Activated CD4-positive, alpha-beta T cell treated with anti-CD3 and anti-CD28 coated beads, Interleukin-2, amount 50 U/mL, for 48 hours (primary cell): ENCODE measurements at places on chromosomes 11 and 22.

GRCh38 chr11:31060880-31061279 lies 308.7 kb downstream of the DCDC1 start:
- DNase-seq, result no peak

DNA sequence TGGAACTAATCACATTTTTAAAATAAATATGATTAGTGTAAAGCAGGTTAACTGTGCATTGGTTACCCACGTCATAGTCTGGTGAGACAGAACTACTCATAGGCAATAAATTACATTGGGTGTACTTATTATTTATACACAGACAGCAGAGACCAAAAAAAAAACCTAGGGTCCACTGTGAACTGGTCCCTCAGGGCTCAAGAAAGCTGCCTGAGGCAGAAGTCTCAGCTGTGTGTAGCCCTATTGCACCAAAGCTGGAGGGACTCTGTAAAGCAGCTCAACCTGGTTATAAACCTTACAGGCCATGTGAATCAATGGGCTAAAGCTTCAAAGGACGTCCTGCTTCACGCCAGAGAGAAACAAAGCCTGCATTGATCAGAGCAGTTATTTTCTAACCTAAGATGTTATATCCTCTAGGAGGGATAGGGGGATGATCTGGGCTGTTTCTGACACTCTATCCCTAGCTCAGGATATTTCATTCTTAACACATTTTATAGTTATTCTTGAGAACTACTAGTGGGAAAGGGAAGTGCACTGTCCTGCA lies 432.2 kb upstream of the ANO3 start:
- DNase-seq, result no peak

- DNase-seq, result peak; percentile 52
These were observed 45.7 kb downstream of the TXN2 start for GRCh38 chr22:36435516-36436415.

DNA sequence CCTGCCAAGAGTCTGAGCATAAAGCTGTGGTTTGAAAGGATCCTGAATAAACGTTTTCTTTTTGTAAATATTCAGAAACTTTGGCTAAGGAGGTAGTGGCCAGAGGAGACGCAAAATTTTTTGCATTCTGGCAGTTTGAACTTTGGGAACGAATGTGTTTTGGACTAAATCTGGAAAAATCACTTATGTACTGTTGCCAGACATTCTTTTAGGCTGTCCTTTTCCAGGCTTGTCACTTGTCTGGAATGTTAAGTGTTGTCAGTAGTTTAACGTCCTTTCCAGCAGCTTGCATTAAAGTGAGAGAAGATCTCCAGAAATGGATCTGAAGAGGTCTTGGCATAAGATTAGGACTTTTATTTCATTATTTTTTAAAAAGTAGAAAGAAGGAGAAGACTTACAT lies 18.5 kb downstream of the SPECC1L start:
- no peak for DNase-seq

GRCh38 chr22:43955883-43956782 lies 891 bp downstream of the SAMM50 start:
- no peak for DNase-seq

GRCh38 chr11:69297787-69298266 lies 3.9 kb downstream of the MYEOV start:
- no peak for DNase-seq

DNA sequence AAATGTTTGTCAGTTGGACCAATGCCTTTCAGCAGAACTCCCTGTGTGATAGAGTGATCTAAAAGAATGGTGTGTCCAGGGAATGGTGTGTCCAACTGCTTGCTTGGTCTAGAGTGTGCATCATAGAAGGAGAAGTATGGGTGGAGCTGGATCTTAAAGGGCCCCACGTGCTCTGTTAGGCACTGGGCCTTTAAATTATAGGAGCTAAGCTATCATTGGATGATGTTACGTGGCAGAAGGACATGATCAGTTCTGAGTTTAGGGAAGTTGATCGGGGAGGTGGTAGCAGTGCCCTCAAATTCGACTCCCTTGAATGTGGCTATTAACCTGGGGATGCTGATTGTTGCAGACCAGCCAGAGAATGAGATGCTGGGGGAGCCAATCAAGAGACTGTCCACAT lies 16.4 kb downstream of the STX3 start:
- no peak for DNase-seq

GRCh38 chr22:33780531-33781136 lies 139.6 kb downstream of the LARGE1 start:
- no peak for DNase-seq

DNA sequence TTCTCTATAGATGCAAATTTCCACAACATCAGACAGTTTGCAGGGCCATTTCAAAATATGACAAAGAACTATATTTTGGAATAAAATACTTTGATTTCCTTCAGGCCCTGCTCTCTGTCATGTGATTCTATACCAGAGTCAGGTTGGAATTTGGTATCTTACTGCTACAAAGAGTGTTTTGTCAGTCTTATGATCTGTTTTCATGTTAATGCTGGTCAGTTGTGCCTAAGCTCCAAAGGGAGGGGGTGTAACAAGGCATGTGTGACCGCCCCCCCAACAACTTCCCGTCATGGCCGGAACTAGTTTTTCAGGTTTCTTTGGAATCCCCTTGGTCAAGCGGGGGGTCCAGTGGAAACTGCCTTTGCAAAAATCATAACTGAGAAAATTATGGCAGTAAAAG lies 15.1 kb downstream of the C11orf96 start:
- DNase-seq, result no peak

DNA sequence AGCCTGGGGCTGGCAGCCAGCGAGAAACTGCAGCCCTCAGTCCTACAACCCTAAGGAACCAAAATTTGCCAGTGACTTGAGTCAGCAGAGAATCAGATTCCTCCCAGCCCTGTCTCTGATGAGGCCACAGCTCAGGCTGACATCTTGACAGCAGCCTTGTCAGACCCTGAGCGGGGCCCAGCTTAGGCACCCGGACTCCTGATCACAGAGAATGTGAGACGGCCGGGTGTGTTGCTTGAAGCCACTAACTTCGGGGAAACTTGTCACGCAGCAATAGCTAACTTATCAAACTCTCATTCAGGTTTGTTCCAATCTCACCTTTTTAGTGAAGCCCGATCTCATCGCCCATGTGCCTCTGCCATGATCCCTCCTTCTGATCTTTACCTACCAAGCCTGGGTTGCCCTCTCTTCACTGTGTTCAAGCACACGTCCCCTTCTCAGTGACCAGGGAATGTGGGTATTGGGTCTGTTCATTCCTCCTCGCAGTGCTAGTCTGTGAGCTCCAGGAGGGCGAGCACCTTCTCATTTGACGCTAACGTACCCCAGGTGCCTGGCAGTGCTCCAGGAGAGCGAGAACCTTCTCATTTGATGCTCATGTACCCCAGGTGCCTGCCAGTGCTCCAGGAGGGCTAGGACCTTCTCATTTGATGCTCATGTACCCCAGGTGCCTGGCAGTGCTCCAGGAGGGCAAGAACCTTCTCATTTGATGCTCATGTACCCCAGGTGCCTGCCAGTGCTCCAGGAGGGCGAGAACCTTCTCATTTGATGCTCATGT lies 280.7 kb downstream of the BRD1 start:
- DNase-seq, result no peak

DNA sequence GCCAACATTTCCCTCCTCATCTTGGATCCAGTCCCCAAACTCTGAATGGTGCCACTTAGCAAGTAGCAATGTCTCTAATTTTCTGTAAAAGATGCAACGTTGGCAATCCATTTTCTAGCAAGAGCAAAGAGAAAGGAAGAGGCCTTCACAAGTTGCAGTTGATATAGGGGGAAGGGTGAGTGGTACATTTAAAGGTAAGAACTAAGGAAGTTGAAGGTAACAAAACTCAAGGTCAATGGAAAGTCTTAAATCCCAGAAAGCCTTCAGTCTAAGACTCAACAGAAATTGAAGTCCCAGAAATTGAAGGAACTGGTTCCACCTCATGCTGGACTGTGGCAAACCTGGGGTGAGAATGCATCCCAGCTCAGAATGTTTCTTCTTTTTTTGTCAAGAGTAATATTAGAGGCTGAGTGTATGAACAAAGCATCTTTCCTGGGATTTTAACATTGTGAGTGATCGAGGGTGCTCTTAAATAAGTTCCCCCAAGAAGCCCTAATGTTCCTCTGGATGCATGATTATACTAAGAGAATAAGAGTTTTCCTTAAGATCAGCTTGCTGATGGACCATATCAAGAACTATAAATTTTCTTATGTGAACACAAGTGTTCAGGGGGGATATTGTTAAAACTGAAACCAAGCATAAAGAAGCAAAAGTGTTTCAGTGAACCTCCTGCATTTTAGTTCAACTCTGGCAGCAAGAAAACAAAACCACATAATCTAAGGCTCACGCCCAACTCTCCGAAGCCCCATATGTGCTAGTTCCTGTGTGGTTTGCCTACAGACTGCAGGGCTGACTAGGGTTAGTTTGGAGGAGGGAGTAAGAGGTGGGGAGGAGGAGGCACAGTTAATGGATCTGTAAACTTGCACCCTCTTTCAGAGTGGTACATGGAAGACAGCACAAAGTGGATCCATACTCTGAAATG lies at the start of gene GRAP2:
TSS of gene GRAP2 (plus strand) at position 779 of the 922 bp plus-strand sequence. CDS start 46,023 bp downstream, outside the sequence.
- DNase-seq, result peak; percentile 49

DNA sequence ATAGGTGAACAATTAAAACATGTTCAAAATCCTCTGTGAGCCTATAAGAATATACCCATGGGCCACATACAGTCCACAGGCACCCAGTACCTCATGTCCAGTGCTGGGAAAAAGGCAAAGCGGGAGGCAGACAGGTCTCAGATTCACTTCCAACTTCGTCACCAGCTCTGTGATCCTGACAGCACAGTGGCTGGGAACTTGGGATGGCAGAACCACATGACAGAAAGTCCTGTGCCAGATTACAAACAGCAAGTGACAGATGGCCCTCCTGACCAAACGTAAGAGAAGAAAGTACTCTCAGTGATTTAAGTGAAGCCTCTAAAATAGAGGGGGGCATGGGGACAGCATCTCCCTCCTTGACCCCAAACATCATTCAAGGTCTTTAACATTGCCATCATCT lies 5.8 kb downstream of the SLC1A2 start:
- DNase-seq, result no peak

DNA sequence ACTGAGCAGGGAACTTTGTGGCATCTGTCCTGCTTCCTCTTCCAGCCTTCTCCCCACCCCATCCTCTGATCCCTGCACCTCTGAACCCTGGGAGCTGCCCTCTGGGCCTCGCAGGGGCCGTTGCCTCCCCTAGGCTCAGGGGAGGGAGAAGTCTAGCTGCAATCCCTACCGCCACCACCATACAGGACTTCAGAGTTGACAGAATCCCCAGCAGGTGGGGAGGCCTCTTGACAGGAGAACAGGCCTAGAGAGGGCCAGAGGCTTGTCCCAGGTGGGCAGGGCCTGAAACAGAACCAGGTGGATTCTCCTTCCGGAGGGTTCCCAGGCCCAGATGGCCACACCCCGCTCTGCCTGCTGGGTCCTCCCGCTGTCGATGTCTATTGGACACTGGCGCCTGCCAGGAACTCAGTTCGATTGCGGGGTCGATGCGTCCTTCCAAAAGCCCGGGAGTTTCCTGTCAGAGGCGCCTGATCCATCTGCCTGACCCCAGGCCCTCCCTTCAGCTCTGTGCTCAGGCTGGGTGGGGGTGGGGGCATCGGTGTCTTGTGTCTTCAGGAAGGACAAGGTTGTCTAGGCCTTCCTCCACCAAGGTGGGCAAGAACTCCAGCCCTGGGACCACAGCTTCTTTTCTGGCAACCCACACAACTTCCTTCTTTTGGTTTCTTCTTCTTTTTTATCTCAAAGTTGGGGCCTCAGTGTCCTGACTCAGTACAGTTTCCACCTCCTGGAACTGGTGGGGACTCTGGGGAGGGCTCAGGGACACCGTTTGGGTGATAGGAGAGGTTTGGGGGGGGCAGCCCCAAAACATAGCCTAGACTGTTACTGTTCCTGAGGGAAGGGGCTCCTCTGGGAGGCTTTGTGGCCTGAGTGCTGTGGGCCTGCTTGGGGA lies 6.4 kb downstream of the STARD10 start:
- DNase-seq, result no peak

DNA sequence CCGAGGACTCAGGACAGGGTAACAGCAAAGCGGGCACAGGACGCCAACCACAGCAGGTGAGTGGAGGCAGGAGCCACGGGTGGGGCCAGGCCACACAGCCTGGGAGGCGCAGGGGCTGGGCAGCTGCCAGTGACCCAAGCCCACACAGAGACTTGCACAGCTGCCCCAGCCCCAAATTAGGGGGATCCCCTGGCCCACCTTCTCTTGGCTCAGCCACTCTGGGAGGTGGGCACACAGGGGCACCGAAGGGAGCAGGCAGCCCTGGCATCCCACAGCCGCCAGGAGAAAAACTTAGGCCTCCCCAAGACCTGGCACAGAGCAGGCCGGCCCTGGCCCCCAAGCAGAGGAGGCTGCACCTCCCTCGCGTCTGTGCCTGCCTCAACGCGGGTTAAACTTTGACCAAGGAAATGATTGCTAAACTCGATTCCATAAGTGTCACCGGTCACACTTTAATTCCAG lies at the start of gene SLC22A12:
TSS of gene SLC22A12 (plus strand) at position 458 of the 459 bp plus-strand sequence. CDS start 337 bp downstream, outside the sequence.
- no peak for DNase-seq

GRCh38 chr11:71064702-71065515 lies 187.5 kb downstream of the SHANK2 start:
- DNase-seq, result no peak

DNA sequence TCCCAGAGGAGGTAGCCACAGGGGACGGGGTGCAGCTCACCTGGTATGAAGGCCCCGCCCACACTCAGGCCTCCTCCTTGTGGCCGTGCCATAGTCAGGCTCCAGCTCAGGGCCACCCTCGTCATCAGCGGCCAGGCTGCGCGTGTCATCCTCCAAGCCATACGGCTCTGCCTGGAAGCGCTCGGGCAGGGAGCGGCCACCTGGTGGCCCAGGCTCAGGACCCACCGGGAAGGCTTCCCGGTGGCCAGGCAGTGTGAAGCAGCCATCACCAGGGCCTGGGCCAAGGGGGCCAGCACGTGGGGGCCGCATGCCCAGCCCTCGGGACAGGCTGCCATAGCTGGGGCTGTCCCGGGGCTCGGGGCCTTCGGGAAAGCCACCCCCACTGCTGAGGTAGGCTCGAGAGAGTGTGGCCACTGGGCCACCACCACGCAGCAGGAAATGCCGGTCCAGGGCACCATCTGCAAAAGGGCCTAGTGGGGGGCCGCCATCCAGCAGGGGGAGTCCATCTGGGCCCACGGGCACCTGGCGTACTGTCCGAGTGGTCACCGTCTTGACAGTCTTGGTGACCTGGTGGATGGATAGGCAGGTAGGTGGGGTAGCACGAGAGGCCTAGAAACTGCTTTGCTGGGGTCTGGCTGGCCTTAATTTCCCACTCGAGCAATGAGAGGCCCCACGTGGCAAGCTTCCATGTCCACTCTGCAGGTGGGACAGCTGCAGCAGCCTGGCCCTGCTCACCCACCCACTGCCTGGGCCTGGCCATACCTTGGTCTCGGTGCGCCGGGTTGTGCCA lies 35.3 kb downstream of the ARVCF start:
- no peak for DNase-seq

DNA sequence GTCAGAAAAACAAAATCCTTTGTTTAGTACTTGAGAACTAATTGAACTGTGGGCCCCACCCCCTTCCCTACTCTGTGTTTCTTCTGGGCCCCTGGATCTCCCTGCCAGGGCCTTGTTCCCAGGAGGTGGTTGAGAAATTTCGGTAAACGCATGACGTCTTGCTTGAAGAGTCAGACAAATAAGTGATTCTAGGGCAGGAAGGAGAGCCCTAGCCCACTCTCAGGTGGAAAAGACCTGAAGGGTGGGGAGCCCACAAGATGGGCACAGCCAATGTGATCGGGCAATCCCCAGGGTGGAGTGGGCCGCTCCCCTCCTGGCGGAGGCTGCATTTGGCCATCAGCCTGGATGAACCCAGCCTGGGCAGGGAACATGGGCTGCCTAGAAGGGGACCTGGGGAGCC lies 16.8 kb upstream of the P2RY2 start:
- no peak for DNase-seq
